Fibroblast of skin of scalp (primary cell): ENCODE measurements at places on chromosomes 4 and X.

DNA sequence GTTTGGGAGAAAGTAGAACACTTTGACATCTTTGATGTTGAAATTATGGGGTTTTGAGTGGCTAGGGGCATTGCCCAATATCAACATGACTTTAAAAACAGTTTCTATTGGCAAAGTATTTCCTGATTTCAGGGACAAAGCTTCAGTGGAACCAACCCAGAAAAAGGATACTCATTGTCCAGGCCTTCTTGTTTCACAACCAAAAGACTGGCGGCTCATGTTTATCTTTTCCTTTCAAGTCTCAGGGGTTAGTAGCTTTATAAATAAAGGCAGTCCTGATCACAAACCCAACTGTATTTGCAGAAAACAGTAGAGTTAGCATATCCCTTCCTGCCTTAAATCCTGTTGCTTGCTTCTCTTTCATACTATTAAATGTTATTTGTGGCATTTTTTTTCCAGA, 119.1 kb downstream of the SLITRK2 start:
- no peak for DNase-seq

GRCh38 chrX:149871940-149872339, 9.0 kb upstream of the MAGEA8 start:
- peak; percentile 1 for DNase-seq

GRCh38 chrX:154401918-154402621, 3.9 kb downstream of the RPL10 start:
- DNase-seq, result no peak

DNA sequence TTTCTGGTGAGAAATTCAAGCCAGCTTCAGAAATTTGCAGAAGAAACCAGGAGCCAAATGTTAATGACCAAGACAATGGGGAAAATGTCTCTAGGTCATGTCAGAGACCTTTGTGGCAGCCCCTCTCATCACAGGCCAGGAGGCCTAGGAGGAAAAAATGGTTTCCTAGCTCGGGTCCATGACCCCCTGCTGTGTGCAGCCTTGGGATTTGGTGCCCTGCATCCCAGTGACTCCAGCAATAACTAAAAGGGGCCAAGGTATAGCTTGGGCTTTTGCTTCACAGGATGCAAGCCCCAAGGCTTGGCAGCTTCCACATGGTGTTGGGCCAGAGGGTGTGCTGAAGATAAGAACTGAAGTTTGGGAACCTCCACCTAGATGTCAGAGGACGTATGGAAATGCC, 814.7 kb upstream of the SLIT2 start:
- DNase-seq, result no peak

DNA sequence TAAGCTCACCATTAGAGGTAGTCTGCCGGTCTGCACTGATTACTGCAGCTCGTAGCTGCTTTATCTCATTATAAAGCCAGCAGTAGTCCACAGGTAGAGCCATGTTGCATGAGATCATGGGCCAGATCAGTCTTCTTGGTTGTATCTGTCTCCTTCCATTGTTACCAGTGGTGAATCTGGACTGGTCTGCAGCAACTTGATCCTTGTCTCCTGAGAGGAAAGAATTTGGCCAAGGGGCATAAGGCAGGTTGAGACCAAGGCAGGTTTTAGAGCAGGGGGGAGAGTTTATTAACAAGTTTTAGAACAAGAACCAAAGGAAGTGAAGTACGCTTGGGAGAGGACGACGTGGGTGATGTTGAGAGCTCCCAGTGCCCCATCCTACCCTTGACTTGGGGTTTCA, 228.5 kb downstream of the STIM2 start:
- DNase-seq, result no peak

- no peak for DNase-seq
Observed at GRCh38 chr4:25377572-25378436, 741 bp downstream of the ANAPC4 start.

- no peak for DNase-seq
Observed at GRCh38 chrX:153735274-153735673, 10.6 kb downstream of the ABCD1 start.

DNA sequence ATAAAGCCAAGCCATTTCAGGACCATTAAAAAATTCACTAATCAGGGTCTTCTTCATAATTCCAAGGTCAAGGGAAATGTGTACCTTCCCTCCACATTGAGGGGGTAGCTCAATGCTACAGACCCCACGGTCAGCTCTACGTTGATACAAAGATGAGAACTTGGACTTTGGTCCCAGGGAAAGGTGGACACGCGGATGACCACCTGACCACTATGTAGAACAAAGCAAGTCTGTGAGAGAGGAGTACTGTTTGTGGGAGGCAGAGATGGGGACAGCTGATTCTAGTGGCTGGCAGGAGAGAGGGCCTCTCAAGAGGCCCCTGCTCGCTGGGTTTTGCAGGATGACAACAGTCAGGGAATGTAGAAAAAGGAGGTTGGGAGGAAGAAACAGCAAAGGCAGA, 58.0 kb downstream of the SLC2A9 start:
- DNase-seq, result no peak

GRCh38 chrX:27918799-27919198, 62.5 kb downstream of the DCAF8L1 start:
- DNase-seq, result peak; percentile 5

DNA sequence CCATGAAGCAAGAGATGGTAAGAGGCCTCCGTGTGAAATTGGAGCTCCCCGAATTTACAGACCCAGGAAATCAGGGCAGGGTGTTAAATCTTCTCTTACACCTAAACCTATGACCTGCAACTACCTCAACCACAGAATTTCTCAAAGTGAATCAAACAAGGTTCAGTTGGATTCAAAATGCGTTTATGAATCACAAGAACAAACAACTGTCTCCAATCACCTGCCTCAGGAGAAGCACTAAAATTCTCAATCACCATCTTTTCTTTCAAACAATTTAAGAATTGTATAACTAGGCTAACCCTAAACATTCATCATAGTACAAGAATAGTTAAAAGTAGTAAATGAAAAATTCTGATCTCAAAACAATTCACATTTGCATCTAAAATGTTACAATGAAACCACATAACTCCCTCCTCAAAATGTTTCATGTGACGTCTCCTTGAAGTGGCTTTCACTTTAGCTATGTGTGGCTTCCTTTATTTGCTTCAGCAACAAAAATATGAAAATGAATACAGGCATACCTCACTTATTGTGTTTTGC, 19.2 kb downstream of the PPP3CA start:
- no peak for DNase-seq

DNA sequence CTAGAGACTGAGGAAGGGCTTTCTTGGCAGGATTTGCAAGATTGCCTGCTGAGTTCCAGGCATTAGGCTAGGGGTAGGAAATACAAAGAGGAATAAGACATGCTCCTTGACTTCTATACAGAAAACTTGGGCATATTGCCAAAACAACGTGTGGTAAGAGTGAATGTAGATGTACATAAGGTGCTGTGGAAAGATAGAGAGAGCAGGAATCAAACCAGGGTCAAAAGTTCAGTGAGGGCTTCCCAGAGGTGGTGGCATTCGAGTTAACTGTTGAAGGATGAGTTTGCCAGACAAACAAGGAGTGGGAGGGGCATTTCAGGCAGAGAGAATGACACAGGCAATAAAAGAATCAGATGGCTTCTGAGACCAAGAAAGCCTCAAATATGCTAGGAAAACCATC, 187.9 kb downstream of the KDR start:
- DNase-seq, result peak; percentile 43

DNA sequence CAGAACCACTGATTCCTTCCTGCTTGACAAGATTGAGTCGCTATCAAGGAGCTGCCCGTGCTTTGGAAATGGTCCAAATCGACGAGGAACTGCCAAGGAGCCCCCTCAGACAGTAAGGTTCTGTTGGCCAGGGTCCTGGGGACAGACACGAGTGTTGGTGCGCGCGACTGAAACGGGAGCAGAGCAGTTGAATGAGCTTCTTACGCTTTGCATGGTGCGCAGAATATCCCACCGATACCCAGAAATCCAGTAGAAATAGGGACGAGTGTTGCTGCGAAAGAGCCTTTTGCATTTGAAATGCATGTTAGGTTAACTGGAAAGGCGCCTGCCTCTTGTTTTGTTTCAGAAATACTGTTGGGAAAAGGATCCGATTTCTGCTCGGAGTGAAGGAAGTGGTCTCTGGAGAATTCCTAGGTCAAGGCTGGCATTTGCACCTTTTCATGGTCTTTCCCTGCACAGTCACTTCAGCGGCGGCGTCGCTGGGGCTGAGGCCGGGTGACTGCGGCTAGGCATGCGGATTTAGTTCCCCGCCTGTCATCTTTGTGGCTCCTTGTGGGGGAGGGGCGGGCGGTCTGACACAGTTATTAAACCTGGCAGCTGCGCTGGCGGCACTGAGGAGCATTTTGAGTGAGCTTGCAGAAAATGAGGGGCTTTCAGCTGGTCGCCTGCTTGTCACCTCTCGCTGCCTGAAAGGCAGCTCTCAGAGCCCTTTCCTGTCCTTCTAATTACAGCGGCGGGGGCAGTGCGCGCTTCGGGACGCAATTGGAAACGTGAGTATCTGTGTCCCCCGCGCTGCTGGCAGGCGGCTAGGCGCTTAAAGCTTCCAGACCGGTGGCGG, 51.5 kb upstream of the TRIM2 start:
- DNase-seq, result peak; percentile 21

DNA sequence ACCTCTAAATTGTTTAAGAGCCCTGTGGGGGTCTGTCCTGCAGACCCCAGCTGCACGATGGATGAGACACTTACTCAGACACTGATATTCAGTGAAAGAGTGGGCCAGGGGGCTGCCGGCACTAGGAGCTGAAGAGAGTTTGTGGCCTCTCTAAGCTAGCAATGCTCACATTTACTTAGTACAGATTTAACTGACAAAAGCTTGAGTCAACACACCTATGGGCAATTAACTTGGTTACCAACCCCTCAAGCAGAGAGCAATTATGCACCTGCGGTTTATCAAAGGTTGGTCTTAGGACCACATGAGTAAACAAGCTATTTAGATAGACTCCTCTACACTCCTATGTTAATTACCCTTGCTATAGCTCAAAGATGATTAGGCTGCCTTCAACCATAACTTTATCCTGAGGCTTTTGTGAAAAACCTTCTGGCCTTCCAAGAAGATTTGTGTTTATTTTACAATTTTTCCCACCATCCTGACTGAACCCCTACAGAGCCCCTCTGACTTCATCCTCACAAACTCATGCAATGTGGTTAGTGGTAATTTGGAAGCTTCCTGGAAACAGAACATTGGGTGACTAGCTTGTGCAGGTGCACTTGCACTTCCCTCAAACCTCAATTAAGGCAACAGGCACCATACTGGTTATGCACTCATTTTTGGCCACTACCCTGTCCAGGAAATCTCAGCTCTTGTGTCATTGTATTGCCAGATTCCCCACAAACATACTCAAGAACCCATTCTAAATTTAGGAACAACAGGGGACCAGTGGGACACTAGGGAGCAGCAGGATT, 234.4 kb upstream of the ITM2A start:
- no peak for DNase-seq

GRCh38 chr4:76624241-76624681, 189.2 kb downstream of the SHROOM3 start:
- DNase-seq, result peak; percentile 96

DNA sequence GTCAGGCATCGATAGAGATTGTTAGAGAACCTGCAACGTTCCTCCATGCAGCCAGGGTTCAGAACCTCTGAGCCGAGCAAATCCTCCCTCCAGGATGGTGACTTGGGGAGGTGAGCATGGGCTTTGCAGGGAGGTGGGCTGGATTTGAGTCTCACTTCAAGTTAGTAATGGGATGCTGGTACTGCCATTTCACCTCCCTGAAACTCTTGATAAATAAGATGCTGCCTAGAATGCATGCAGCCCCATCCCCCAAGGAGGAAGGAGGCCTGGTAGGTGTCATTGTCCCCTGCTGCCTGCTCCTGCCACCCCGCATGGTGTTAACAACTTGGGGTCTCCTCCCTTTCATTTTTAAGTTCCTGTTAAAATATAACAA, 35.7 kb upstream of the SLC2A9 start:
- DNase-seq, result no peak

DNA sequence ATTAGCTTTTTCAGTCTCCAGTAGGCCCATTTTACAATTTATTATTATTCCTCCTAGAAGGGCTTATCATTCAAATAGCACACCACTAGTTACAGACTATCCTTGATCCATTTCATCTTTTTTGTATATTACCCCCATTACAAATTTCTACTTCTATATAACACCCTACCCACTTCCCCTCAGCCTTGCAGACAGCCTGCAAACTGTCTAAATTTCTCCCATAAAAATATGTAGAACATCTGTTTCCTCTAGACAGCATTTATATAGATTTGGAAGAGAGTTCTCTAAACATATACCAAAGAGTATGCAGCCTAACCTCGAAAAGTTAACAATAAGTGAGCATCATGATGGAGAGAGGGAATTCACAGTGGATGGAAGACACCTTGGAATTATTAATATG, 30.8 kb downstream of the COMMD8 start:
- no peak for DNase-seq

- DNase-seq, result no peak
Observed at GRCh38 chr4:40058854-40059253, 2.2 kb downstream of the N4BP2 start.

DNA sequence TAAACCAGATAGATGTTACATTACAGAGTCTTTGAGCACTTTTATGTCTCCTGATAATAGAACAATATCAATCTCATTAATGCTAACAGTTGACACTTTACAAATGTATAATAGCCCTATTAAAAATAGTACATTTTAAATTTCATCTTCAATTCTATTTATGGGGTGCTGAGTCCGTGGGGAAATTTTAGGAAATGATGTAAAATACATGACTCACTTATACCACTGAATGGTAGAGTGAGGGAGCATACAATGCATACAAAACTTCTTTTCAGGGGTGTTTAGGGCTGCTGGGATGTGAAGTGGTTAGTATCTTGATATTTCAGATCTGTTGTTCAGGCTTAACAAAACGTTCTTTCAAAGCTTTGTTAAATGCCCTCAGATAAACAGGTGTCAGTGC, 696.2 kb downstream of the TRAM1L1 start:
- DNase-seq, result no peak

DNA sequence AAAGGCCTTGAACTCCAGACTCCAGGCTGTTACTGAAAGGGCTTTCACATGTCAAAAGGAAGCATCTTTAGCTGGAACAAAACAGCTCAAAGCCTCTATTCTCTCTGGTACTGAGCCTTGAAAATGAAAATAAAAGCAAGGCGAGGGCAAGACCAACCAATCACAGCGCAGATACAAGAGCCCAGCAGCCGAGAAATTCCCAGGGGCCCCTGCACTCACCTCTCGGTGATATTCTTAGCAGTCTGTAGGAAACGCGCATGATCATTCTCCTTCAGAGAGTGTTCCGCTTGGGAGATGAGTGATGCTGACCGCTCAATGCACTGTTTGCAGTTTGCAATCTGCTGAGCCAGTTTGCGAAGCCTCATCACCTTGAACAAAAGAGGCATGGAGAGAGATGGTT, 138.1 kb downstream of the MID1 start:
- DNase-seq, result no peak
